ACHN (cell line): ENCODE measurements at places on chromosomes 3 and 15.

- no peak for DNase-seq
Measured at GRCh38 chr15:99590913-99591646, 25.3 kb downstream of the MEF2A start.

DNA sequence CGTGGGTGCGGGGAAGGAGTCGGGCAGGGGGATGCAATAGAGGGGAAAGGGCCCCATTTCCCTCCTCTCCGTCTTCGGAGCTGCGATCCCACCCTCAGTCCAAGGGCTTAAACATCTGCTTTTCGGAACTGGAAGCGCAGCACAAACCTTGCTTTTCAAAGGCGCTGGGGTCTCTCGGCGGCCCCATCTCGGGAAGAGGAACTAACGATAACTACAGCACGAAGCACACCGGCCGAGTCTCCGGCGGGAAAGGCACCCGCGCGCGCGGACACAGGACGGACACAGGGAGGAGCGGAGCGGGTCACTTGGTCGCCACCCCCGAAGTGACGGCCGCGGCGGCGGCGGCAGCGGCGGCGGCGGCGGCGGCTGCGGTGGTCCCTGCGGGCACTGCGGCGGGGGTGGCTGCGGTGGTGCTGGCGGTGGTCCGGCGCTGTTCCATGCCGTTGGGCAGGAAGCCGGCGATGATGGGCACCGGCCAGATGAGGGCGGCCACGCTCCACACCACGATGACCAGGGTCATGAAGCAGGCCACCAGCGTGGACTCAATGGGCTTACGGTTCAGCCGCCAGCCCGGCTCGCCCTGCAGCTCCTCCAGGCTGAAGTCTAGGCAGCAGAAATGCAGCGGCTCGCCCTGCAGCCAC is 1.1 kb downstream of the TMEM158 start:
- peak; percentile 60 for DNase-seq

DNA sequence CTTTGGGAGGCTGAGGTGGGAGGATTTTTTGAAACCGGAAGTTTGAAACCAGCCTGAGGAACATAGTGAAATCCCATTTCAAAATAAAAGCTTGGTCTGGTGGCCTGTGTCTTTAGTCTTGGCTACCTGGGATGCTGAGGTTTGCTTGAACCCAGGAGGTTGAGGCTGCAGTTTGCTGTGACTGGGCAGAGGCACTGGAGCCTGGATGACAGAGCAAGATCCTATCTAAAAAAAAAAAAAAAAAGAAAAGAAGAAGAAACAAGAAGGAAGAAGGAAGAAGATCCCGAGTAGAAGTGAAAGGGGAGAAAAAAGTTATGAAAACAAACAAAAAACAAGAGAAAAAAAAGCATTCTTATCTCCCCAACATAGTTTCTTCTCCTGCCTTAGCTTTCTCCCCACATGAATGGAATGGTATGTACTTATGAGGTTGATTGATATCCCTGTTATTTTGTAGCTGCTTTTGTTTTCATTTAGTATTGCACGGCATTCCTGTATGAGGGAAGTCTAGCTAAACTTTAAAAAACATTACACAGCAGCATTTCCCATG is 42.4 kb downstream of the TMEM40 start:
- no peak for DNase-seq

DNA sequence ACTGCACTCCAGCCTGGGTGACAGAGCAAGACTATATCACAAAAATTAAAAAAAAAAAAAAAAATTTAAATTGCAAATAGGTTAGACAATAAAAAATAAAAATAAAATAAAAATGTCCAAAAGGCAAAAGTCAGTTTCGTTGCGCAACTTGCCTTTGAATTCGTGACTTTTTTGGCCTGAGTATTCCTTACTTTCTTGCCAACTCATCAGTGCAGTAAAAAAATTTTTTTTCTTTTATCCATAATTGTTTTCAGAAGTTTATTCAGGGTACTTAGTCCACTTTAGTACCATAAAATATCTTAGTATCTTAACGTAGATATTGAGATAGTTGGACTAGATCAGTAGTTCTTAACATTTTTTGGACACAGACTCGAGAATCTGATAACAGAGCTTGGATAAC is 22.4 kb upstream of the CILP start:
- no peak for DNase-seq

- DNase-seq = no peak
Measured at GRCh38 chr3:108046247-108046646, 44.6 kb downstream of the CD47 start.

DNA sequence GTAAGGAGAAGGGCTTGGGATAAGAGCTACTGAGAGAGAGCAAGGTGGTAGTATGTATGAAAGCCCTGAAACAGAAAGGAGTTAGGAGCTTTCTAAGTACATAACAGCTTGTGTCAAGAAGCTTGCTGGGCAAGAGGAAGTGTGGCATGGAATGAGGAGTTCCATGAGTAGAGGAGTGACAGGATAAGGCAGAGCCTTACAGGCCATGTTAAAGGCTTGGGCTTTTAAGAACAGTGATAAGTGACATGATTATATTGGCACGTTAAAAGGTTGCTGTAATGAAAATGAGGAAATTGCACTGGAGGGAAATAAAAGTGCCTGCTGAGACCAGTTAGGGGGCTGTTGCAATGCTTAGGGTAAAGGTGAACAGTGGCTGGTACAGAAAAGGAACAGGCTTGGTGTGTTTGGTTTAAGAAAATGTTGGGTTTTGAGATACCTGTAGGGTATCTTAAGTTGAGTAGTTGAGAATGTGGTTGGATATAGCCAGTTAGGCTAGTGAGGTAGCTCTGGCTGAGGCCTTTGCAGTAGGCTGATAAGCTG is 49.0 kb downstream of the MEF2A start:
- no peak for DNase-seq

GRCh38 chr15:101286471-101287114 is 8.5 kb downstream of the SNRPA1 start:
- DNase-seq = no peak

GRCh38 chr15:25668236-25668795 is 194.8 kb downstream of the ATP10A start:
- no peak for DNase-seq

DNA sequence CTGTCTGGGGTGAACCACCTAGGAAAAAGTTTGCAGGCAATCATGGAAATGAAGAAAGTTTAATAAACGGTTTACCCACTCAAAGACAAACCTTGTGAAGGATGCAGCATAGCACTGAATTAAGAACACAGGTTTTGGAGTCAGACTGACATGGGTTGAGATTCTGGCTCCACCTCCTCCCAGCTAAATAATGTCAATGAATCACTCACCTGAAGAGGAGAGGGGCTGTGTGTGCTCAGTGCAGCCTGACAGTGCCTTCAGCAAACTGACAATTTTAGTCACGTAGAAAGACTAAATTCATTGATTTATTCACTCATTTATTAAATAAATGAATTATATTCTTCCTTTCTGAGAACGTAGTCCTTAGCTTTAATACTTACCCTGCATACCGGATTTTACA is 18.9 kb downstream of the NR1I2 start:
- DNase-seq = no peak

- DNase-seq = no peak
Measured at GRCh38 chr3:36894914-36895313, 49.9 kb downstream of the TRANK1 start.

- peak; percentile 2 for DNase-seq
Measured at GRCh38 chr3:27228805-27229204, 140.4 kb downstream of the NEK10 start.

GRCh38 chr15:39468331-39468730 is 112.5 kb upstream of the THBS1 start:
- DNase-seq = no peak

DNA sequence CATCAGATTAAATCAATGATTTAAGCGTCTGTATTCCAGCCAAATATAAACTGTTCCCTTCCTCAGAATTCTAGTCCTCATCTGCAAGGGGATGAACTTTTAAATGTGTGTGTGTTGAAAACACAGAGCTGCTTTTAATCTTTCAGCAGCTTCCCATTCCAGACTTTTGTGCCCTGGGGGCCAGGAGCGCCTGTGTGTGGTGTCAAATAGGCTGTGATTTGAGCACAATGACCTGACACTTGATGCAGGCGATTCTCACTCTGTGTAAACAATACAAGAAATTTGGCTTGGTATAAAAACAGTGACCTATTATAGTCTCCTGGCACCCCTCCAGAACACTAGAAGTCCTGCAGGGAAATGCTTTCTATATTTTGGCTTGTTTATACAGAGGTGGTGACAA is 274.6 kb upstream of the ROPN1 start:
- DNase-seq = no peak

DNA sequence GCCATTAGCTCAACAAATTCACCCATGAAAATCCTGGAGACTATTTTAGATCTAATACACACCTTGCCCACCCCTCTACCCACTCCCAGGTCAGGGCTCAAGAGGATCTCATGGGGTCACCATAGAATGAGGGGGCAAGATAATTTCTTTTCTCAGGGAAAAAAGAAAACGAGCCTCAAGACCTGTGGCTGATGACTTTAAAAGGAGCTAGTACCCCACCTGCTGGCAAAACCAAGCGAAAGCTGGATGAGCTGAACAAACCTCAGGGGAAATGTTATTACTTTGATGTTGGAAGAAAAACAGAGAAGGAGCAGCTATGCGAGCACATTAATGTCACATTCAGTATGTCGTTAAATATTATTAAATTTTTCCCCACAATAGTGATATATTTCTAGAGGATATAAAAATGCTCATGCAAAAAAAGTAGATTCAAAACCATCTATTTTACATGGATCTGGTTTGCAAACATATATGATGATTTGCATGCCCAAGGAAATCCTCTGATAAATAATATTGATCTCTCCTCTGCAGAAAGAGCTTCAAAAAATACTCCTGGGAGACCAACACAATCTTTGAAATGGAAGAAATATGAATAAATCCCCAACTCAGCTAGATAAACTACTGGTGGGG is 37.7 kb downstream of the PLD1 start:
- DNase-seq = peak; percentile 70

DNA sequence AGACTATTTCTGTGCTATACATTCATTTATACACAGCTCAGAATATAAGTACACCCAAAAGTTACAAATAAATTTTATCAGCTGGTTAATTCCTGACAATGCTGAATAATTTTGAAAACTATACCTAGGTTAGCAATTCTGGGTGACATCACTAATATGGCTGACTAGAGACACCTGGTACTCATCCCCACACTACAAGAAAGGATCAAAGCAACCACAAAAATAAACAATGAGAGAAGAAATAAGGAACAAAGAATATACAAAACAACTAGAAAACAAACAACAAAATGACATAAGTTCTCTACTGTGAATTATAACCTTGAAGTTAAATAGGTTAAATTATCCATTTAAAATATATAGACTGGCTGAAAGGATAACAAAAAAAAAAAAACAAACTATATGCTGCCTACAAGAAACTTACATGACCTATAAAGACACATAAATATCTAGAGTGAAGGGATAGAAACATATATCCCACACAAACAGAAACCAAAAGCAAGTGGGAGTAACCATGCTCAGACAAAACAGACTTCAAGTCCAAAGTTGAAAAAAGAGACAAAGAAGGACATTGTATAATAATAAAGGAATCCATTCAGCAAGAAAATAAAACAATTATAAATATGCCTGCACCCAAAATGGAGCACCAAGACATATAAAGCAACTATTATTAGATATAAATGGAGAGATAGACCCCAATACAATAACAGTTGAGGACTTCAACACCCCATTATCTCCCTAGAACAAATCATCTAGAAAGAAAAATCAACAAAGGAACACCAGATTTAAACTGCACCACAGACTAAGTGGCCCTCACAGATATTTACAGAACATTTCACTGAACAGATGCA is 57.8 kb downstream of the IMPG2 start:
- no peak for DNase-seq

DNA sequence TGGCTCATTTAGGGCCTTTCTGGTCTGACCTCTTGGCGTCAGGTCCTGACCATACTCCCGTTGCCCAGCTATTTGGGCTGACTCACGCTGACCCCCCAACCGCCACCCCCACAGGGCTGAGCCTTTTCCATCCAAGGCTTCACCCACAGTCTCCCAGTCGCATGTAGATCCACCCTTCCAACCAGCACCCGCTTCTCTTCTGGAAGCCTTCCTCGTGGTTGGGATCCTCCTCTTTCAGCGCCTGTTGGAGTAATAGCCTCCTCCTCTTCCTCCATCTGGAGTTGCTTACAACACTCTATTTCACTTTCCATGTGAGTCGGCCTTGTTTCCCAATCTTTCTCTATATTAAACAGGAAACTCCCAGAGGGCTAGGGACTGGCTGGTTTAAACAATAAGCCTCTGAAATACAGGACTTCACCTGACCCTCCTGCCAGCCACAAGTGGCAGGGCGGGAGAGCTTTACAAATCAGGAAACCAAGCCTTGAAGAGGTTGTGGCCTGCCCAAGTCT is 2.1 kb upstream of the ALAS1 start:
- DNase-seq = no peak

DNA sequence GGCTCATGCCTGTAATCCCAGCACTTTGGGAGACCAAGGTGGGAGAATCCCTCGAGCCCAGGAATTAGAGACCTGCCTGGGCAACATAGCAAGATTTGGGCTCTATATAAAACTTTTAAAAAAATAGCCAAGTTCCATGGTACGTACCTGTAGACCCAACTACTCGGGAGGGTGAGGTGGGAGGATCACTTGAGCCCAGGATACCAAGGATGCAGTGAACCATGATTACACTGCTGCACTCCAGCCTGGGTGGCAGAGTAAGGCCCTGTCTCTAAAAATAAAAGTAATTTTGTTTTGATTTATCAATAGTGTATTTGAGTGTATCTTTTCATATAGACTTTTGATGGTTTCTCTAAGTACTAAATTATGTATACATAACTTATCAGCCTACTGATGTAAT is 63.1 kb downstream of the LSM3 start:
- DNase-seq = no peak

GRCh38 chr3:57274845-57275244 is 17.6 kb downstream of the ASB14 start:
- no peak for DNase-seq

DNA sequence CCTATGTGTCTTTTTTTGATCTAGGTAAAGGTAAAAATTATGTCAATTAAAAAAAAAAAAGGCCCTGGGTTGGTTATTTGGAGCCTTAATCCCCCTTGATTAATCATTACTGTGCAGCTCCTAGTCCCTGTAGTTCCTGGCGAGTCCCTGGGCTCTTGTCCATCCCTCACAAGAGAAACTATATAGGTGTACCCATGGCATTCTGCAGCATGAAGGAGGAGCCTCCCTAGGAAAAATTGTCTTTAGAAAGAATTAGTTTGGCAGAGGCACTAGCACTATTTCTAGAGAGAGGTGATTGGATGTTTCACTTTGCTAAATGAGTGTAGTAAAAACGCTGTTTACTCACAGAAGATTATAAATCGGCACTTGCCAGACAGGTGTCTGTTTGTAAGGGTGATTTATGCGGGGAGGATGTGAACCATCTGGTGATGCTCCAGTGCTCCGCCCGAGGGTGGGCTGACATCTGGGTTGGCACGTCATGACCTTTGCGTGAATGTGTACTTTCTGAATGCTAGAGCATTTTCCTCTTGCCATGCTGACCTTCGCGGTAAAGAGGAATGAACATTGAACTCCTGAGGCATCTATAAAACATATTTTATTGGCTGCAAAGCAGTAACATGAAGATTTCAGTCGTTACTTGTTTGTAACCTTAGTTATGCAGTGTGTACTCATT is 12.6 kb downstream of the PLCL2 start:
- peak; percentile 58 for DNase-seq

- no peak for DNase-seq
Measured at GRCh38 chr15:67366904-67367303, 112.3 kb downstream of the IQCH start.
